Breast epithelium (tissue), 4 donors: ENCODE measurements at places on chromosomes 2 and 18. TPM values are rescaled to one million over a fixed set of nuclear protein-coding genes. Genes with fewer than 3 reads are reported as not detected.

The MC2R gene
- total RNA-seq, result not detected

The REG1B gene
- total RNA-seq, result not detected

The SCYGR4 gene
- not detected for total RNA-seq

The EVA1A gene
- not detected for total RNA-seq

The DNAH6 gene
- 2.3 TPM for total RNA-seq

The STPG4 gene
- total RNA-seq, result not detected

The GYPC gene
- 127 TPM for total RNA-seq

The SALL3 gene
- total RNA-seq, result not detected

The CNRIP1 gene
- total RNA-seq, result 63.5 TPM

The NDUFV2 gene
- total RNA-seq, result 116 TPM

The DLX1 gene
- total RNA-seq, result not detected

The LBX2 gene
- total RNA-seq, result 0.29 TPM
